ENCODE measurements at places on chromosomes 4 and X.
A peak's percentile ranks its signal among the peaks of the same experiment; 100 is the strongest.

- no peak for DNase-seq
Measured at GRCh38 chr4:26741491-26741871, 119.2 kb upstream of the STIM2 start.

- DNase-seq = no peak
Measured at GRCh38 chr4:74339501-74339900, 25.4 kb upstream of the EREG start.

DNA sequence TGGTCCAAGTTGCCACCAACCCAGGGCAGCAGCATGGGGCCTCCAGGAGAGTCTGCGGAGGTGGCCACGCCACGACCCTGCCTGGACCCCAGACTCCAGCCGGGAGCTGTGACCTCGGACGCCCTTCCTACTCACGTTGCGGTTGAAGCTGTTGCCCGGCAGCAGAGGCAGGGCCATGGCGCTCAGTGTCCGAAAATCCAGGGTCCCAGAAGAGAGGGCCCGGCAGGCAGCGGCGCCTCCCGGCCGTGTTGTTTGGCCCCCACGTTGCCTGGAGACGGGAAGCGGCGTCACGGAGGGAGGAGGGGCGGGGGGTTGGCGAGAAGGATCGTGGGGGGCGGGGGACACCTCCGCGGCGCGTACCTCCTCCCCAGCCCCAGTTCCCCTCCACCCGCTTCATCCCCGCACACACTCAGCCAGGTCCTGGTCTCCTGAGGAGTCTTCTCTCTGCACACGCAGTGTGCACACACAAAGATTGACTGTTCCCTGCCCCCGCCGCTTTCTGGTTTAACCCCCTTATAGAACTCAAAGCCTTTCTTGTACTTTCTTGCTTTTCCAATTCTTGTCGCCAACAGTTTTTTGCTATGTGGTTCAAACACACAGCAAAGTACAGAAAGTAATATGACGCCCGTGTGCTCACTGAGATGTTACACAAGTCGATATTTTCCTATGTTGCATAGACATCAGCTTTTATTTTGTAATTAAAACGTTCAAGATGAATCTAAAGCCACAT, at the start of gene EFHC2:
Gene EFHC2, minus strand, starts transcription at position 261 of the 730 bp plus-strand sequence. Its CDS starts 84 bp downstream, at position 177.
- DNase-seq = no peak

DNA sequence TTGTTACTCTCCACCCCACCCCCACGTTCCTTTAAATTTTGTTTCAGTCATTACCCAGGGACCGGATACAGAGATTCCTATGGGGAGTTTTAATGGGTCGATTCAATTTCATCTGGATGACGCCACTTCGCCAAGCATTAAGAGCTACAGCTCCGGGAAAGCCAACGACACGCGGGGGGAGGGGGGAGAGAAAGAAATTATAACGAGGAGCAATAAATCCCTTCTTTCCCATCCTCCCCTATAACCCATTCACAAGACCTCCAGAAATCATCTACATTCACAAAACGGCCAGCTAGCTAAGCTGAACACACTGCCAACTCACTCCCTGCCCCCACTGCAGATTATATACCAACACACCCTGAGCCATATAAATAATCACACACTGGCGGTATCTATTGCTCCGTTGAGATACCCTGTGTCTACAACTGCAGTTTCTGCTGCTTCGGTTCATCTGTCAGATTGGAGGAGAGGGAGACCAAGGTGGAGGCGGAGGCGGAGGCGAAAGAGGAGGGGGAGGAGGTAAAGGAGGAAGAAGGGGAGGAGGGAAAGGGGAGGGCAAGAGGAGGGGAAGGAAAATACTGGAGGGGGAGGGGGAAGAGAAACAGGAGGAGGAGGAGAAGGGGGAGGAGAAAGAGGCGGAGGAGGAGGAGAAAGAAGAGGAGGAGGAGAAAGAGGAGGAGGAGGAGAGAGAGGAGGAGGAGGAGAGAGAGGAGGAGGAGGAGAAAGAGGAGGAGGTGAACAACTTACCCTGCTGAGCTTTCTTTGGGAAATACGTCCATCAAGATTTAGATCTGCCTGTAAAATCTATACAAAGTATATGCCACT, 113.9 kb upstream of the VAMP7 start:
- peak; percentile 11 for DNase-seq

GRCh38 chrX:38192007-38192810, 28.5 kb downstream of the SRPX start:
- no peak for DNase-seq

- no peak for DNase-seq
Measured at GRCh38 chrX:130799393-130799792, 103.6 kb downstream of the ENOX2 start.

- DNase-seq = no peak
Measured at GRCh38 chr4:137129441-137129840, 402.9 kb downstream of the PCDH18 start.

DNA sequence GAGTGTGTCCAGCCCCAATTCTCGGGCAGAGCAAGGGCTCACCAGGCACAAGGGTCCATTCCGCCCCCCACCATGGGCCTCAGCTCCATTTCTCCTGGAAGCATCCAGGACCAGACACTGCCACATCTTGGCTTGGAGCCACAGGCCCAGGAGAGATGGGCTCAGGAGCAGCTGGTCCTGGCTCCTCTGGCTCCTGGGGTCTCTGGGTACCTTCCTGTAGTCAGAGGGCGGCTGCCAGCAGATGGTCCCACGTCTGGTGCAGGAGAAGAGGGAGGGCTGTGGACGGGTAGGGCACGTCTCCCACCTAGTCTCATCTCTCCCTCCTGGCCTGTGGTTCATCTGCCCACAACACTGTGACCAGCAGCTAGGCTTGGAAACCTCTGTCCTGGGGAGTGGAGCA, 8.0 kb downstream of the ATP2B3 start:
- no peak for DNase-seq

- DNase-seq = peak; percentile 25
Measured at GRCh38 chr4:76197971-76198410, 15.6 kb downstream of the SCARB2 start.

- DNase-seq = no peak
Measured at GRCh38 chrX:148865277-148866210, 365.1 kb downstream of the AFF2 start.

DNA sequence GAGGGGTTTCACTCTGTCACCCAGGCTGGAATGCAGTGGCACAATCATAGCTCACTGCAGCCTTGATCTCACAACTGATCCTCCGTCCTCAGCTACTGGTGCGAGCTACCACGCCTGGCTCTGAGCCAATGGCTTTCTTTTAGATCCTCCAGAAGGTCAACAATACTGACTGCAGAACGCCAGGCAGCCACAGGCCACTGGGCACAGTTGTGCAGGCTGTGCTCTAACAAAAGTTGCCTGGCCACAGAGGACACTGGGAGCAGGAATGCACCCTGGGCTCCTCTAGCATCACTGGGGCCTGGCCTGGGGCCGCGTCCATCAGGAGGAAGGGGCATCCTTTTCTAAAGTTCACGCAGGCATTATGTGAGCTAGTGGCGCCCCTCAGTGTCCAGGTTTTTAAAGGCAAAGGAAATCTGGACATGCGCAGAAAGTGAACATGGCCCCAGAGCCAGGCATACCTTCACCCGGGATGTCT, 14.9 kb upstream of the PORCN start:
- no peak for DNase-seq

- no peak for DNase-seq
Measured at GRCh38 chrX:35625714-35626113, 172.4 kb upstream of the MAGEB16 start.

DNA sequence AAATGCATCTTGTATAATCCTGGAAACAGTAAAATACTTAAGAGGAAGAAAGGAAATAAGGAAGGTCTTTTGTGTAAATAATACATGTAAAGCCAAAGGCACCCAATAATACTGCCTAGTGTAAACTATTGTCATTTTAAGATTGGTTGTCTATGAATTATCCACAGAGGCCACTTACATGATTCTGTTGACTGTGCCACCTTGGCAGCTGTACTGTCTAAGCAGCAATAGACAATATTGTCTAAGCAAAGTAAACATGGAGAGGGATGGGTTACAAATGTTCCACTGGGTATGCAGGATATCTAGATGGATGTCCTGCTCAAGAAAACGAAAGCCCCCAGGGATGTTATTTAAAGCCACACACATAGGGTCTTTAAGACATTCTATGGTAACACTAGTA, 19.4 kb downstream of the BEND4 start:
- no peak for DNase-seq

DNA sequence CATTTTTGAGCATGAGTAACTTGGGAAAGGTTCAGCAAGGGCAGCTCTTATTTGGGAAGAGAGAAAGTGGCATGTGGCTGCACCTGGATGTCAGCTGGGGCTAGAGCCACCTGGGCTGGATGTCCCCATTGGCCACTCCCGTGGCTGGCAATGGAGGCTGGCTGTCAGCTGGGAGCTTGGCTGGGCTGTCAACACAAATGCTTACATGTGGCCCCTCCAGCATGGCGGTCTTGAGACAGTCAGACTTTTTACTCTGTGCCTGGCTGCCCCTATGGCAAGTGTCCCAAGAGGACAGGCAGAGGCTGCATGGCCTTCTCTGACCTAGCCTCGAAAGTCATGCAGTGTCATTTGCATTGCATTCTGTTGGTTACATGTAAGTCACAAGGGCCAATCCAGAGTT, 99.6 kb downstream of the FAM53A start:
- DNase-seq = no peak

DNA sequence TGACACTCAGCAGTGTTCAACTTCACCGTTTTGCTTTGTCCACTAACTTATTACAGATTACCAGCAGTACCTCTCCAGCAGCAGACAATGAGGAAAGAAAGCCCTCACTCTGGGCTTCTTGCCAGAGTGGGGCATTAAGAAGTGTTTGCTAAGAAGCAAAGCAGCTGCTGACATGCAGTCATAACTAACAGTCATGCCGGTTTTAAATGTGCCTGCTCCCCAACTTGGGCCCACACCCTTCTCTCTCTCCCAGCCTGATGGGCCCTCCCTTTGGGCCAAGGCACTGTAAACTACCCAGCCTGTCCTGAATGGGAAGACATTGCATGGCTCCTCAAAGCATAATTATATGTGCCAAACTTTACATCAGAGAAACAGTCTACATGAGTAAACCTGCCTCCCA, 54.6 kb upstream of the HHIP start:
- no peak for DNase-seq

GRCh38 chrX:119734897-119735339, 23.5 kb upstream of the SOWAHD start:
- DNase-seq = no peak

- peak; percentile 75 for DNase-seq
Measured at GRCh38 chr4:24753519-24753918, 41.9 kb upstream of the SOD3 start.

DNA sequence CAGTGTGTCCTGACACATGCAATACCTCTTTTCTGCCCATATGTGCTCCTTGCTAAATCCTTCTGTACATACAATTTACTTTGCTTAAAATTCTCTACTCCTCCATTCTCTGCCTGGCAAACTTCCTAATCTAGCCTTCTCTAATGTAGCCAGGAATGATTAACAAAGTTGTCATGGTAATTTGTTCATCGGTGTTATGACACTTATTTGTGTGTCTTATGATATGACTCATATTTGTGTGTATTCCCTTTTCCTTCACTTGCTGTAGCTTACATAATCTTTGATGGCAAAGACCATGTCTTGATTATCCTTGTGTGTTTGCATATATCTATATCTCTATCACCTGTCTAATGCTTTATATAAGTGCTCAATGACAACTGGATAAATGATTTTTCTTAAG, 133.3 kb downstream of the COL25A1 start:
- DNase-seq = no peak

DNA sequence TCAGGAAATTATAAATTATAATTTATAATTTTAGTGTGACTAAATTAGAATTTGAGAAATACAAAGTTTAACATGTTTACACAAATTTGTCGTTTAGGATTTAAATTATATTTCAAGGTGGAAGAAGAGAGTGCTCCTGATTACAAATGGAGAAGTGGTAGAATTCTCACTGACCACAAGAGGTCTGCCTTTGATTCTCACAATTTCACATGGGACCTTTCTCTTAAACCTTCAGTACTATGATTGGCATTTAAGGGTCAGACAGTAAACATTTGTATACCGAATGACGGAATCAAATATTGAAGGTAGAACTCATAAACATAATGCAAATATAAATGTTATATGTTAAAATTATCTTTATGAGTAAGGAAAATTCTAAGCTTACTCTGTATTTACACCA, 171.7 kb downstream of the SLIT2 start:
- no peak for DNase-seq

GRCh38 chr4:3302786-3303564, 10.2 kb downstream of the RGS12 start:
- no peak for DNase-seq

All from amniotic stem cell (primary cell).